ENCODE measurements at places on chromosomes 3 and 15. TPM values are rescaled to one million over a fixed set of nuclear protein-coding genes. Genes with fewer than 3 reads are reported as not detected.

GRCh38 chr3:51985063-51985462 is 1.7 kb downstream of the ACY1 start:
- DNase-seq = no peak

- DNase-seq = peak; percentile 57
These were observed 749.1 kb downstream of the ROBO1 start for GRCh38 chr3:79018671-79019136.

- DNase-seq = no peak
These were observed 12.7 kb upstream of the MINDY4B start for GRCh38 chr3:150917951-150918350.

DNA sequence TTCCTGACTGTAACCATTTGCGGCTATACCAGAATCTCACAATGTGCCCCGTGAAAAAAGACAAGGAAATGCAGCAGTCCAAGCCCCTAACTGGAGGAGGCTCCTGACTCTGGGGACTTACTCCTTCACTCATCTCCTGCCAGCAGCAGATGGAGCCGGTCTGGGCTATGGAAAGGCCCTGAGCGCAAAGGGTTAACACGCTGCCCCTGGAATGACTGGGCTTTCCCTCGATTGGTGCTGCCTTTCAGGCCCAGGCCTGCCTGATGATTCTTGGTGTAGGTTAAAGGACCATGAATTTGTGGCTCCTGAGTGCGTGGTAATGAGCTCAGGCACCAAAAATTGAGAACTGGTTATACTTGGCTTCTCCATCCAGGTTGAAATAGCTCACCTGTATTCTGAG is 42.3 kb upstream of the GALNT15 start:
- peak; percentile 44 for DNase-seq

DNA sequence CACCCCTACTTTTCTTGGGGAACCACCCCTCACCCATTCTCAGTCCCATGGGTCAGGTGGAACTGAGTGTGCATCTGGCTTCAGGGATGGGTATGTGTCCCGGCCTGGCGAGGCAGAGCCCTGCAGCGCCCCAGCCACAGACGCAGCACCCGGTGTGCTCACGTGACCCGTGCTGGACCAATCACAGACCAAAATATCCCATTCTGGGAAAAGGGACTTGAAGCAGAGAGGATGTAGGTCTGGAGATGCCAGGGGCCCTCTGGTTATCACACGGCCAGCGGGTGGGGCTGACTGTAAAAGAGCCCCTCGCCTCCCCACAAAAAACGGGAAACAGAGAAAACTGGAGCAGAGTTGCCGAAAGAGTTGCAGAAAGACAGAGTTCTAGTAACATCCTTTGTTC is 138.0 kb upstream of the RAD18 start:
- no peak for DNase-seq

DNA sequence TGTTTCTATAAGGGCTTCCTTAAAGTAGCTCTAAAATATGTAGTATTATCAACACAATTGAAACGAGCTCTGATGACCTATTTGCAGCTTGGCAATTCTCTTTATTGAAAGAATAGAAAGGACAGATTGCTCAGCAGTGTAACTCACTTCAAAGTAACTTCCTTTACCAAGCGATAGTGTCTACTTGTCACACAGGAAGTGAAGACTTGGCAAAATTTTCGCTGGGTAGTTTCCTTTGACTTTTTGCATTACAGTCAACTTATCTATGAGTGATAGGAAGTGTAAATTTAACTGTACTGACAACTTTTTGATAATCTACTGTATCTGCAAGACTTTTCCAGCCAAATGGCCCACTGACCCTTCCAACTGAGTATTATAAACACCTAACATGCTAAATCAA is 22.8 kb downstream of the SLC9A9 start:
- no peak for DNase-seq

DNA sequence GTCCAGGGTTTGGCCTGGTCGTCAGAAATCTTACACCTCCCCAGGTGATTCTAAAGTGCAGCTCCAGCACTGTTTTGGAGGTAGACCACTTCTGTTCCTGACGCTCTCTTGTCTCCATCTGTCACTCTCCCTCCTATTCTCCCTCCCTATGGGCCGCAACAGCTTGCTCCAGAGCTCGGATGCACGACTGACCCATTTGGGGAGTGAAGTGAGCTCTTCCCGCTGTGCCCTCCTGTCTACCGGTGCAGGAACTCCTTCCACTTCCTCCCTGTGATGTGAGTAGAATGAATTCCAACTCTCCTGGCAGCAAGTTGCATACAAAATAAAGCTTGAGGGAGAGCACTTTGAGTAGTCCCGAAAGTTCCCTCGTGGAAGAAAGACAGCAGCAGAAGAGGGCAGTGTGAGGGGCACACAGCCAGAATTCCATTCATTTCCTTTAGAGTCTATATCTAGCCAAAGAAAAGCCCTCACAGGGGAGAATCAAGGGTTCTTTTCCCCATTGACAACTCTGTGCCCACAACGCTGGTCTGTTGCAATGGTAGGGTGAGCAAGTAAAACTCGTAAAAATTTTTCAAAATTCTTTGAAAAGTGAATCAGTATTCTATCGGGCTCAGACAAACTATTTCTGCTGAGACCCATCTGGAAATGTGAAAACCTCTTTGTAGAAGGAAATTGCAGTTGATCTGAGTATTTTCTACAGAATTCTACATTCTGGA is 39.9 kb upstream of the BDH1 start:
- no peak for DNase-seq

GRCh38 chr3:42730294-42730693 is 27.7 kb upstream of the HHATL start:
- DNase-seq = no peak

- no peak for DNase-seq
These were observed 57.5 kb downstream of the NEO1 start for GRCh38 chr15:73109765-73110164.

DNA sequence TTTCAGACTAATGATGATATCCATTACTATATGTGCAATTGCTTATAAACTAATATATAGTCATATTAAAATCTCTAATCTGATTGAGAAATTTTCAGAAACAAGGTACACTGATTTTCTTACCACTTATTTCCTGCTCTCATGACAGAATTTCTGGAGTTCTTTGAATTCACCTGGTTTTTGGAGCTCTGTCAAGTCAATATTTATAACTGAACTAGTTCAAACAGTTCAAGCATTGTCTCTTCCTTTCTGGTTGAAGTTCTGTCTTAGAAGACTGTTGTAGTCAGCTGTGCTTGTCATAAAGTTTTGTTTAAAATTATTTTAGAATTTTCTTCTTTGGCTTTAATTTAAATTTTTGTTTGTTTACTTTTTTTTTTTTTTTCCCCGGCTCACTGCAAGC is 239.9 kb upstream of the CTDSPL start:
- no peak for DNase-seq

FGF12 gene
- 0.10 TPM for polyA plus RNA-seq

ZNF197 gene
- polyA plus RNA-seq = 4.6 TPM

PPP1R14D gene
- polyA plus RNA-seq = not detected

DOCK3 gene
- 0.02 TPM for polyA plus RNA-seq

Measured in foreskin keratinocyte (primary cell).